Suppressor macrophage treated with lipopolysaccharide for 4 hours (primary cell): ENCODE measurements at places on chromosomes 12 and 14.

- peak; percentile 71 for DNase-seq
Observed at GRCh38 chr14:51400139-51400538, 160.1 kb downstream of the TMX1 start.

DNA sequence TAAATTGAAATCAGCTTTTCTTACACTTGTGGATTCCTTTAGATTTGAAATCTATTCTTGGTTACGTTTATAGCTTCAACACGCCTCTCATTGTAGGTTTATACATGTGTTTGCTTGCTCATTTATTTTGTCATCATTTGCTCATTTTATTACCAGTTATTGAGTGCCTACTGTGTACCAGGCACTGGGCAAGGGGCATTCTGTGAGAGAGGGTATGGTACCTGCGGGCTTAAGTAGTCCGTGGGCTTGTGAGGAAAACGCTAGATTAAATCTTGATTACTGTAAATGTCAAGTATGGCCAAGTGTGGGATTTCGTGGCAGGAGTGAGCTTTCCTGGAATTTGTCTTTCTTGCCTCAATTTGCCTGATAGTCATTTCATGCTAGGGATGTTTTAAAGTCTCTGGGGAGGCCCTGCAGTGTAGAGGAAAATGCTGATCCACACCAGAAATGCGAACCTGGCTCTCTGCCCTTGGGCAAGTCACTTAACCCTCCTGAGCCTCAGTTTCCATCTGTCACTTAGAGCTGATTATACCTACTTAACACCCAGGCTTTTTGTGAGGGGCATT lies 92.7 kb downstream of the CACNA1C start:
- DNase-seq = no peak

DNA sequence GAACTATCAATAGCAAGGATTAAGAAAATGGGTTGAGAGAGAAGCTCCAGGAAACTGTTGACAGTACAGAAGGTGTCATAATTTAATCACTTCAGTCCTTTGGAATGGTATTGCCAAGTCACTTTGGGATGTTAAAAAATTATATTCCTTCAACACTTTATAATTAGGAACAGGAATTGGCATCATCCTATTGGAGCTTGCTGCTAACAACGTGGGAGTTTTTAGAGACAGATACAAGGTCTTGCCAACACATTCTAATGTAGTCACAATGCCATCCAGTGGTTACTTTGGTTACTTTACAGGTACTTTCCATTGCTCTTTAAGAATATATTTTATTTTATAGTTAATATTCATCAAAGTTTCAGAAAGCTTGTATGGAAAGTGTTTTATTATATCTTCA lies 310.1 kb downstream of the SYT1 start:
- peak; percentile 10 for DNase-seq

DNA sequence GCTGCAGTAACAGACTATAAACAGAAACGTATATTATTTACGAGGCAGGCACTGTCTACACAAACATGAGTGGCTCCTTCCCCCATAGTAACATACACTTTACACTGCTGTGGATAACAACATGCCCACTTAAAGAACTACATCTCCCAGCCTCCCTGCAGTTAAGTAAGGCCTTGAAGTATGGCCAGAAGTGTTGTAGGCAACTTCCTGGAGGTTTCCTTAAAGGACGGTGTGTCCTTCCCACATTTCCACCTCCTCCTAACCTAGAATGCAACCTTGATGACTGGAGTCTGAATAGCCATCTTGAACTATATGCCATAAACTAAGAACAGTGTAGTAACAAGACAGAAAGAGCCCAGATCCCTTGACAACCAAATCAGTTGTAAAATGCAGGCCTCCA lies 20.3 kb downstream of the MED13L start:
- DNase-seq = no peak

DNA sequence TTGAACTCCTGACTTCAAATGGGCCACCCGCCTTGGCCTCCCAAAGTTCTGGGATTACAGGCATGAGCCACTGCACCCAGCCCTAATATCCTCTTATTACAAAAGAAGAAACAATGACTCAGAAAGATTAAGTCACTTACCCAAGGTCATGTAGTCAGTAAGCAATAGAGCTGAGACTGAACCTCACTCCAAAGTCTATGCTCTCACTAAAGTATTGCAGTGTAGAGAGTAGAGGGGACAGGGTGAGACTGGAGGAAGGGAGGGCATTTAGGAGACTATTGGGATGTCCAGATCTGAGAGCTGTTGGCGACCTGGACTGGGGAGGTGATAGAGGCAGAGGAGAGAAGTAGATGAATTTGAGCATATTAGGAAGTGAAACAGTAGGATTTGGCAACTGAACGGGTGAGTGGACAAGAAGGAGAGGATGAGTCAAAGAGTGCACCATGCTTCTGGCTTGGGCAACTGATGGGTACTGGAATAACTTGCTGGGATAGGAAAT lies 11.8 kb downstream of the P2RX7 start:
- peak; percentile 94 for DNase-seq

DNA sequence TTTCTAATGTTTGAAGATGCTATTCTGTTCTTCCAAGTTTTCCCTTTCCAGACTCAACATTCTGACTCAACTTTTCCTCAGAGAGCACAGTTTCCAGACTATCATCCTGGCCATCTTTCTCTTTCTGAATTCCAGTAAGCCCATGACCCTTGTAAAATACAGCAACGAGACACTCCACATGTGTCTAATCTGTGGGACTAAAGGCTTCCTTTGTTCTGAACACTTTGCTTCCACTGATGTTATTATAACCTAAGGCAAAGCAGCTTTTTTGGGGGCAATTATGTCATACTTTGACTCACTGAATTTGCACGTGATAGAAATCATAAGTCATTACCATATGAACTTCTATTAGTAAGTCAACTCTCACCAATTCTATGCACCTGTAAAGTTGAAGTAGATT lies 6.3 kb upstream of the ART4 start:
- no peak for DNase-seq

GRCh38 chr14:68168460-68169109 lies 349.0 kb downstream of the RAD51B start:
- no peak for DNase-seq

- no peak for DNase-seq
Observed at GRCh38 chr12:53102883-53103807, at the start of gene SOAT2. Gene SOAT2 (plus strand): TSS chr12:53103486. CDS start chr12:53103578, 92 bp downstream.

GRCh38 chr14:99540196-99541032 lies 59.2 kb downstream of the CCNK start:
- DNase-seq = no peak

DNA sequence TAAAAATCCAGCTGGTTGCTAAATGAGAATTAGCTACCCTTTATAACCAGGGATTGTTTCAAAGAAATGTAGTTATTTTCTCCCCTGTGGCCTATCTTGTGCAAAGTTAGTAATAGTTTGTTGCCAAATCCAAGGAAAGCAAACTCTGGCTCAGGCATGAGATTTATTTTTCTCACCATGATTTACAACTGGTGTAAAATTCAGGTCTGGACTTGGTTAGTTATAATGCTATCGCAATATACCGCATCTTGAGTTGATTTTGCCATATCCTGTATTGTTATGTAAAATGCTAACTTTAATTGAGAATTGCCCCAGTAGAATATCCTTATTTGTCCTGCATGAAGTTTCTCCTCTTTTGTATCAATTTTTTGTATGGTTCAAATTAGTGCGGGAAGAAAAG lies 135.5 kb downstream of the CRADD start:
- DNase-seq = no peak

- no peak for DNase-seq
Observed at GRCh38 chr12:53644133-53644532, 18.0 kb upstream of the ATF7 start.

DNA sequence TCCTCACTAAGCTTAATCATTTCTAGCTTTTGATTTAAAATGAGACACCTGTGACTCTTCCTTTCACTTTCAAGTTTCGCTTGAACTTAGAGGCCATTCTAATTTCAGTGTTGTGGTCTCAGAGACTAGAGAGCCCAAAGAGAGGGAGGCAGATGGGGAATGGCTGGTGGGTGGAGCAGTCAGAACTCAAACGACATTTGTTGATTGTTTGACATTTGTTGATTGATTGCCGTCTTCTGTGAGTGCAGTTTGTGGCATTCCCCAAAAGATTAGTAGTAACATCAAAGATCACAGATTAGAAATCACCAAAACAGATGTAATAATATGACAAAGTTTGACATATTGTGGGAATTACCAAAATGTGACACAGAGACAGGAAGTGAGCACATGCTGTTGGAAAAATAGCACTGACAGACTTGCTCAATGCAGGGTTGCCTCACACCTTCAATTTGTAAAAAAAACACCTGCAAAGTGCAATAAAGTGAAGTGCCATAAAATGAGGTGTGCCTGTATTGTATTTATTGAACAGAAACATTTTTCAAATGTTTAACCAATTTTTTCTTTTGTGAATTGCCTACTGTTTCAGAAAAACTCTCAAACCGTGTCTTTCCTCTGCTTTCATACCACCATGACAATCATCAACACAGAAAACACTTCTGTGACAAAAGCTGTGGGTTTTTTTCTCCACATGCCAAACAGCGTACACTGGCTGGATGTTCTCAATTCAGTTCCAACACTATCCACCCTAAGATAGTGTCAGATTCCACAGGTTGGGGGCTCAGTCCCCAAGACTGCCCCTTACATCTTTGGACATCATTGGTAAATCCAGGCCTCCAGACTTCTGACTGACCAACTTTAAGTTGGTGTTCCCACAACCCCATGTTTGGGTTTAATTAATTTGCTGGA lies 376.3 kb upstream of the RGS6 start:
- peak; percentile 70 for DNase-seq

DNA sequence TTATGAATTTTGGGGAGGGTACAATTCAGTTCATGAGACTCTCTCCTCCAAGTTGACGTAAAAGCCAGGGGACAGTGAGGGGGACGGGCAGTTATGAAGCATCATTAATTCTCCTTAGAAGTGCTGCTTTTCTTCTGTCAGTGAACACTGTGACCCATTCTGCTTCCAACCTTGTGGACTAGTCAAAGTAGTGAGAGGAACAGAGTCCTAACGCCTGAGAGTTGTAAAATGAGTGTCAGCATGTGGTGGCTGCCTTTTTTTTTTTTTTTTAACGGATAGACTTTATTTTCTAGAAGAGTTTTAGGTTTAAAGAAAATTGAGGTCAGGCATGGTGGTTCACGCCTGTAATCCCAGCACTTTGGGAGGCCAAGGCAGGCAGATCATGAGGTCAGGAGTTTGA lies 15.5 kb downstream of the RESF1 start:
- DNase-seq = no peak

DNA sequence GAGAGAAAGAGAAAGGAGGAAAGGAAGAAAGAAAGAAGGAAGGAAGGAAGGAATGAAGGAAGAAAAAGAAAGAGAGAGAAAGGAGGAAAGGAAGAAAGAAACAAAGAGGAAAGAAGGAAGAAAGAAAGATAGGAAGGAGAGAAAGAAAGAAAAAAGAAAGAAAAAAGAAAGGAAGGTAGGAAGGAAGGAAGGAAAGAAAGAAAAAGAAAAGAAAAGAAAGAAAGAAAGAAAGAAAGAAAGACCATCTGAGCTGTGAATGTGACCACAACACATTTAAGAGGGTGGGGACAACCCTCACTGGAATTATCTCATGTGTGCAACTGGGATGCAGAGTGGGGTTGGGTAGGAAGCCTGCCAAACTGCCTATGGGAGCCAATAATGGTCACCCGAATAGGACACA lies 36.0 kb upstream of the BATF start:
- no peak for DNase-seq

- DNase-seq = peak; percentile 63
Observed at GRCh38 chr12:25249931-25250738, 594 bp downstream of the KRAS start.

DNA sequence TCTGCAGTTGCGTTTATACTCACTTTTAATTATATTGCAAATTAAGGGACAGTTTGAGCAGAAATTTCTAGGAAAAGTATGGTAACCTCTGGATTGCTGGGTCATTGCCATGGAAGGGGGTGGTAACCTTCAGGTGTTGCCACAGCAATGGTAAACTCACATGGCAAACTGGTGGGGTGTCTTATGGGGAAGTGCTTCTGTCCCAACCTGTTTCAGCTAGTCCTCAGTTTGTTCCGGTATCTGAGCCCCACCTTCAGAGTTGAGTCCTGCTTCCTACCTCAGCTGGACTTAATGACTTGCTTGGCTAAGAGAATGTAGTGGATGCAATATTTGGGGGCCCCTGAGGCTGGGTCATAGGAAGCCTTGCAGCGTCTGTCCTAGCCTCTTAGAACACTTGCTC lies 7.3 kb upstream of the CLMN start:
- DNase-seq = no peak

DNA sequence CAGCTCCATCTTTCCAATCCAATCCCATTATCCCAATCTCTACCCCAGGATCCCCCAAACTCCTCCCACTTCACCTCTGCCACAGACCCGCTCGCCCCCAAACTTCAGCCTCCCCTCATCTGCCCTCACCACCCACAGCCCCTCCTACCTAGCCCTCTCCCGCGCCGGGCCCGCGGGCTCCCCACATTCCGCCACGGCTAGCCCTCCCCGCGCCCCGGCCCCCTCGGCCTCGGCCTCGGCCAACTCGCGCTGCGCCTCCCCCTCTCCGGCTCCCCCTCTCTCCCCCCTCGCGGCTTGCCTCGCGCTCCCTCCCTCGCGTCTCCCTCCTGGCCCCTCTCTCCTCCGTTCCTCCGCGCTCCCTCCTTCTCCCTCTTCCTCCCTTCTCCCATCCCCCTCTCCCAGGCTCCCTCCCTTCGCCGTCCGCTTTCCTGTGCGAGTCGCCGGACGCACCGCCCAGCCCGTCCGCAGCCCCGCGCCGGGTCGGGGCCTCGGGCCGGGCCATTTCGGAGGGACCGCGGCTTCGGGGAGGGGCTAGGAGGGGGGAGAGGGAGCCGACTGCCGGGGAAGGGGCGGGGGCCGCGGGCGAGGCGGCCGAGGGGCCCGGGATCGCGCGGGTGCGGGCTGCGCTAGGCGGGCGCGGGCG lies at the start of gene ATN1:
Gene ATN1 (plus strand): TSS at position 581 of the 643 bp plus-strand sequence. CDS start 6,043 bp downstream, outside the sequence.
- DNase-seq = peak; percentile 53

- DNase-seq = no peak
Observed at GRCh38 chr12:87310126-87310525, 719.1 kb downstream of the C12orf50 start.

DNA sequence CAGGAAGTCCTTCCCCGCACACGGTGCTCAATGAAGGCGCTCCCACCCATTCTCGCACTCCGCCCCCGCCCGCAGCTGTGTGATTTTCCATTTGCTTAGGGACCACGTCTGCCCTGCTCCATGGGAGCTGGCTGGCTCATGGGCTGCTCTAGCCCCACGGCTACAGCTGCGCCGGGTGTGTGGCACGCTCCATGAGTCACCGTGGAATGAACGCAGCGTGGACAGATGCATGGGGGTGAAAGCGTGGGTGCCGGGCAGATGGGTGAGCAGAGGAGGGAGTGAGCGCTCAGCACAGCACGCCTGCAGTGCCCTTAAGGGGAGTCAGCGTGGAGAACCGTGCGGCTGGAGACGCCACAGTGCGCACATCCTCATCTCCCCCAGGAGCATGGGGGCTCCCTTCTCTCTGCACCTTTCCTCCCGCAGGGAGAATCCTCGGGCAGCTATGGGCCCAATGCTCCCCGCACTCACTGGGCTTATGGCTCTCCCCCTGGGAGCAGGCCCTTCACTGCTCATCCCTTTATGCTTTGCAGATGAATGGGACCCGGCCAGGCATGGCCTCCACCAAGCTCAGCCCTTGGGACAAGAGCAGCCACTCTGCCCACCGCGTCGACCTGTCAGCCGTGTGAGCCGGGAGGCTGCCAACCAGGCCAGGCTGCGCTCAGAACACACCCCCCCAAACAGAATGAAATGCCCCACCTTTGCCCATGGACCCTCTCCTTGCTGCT lies 185.1 kb downstream of the ADGRD1 start:
- DNase-seq = no peak

GRCh38 chr12:1820191-1820895 lies at the start of gene LRTM2:
Gene LRTM2 (plus strand): TSS chr12:1820565. CDS start chr12:1828149, 7,584 bp downstream.
- no peak for DNase-seq
